RWPE1 (cell line): ENCODE measurements at places on chromosomes 2 and 18.

GRCh38 chr2:230809677-230810251 lies 55.0 kb upstream of the ITM2C start:
- DNase-seq, result no peak

DNA sequence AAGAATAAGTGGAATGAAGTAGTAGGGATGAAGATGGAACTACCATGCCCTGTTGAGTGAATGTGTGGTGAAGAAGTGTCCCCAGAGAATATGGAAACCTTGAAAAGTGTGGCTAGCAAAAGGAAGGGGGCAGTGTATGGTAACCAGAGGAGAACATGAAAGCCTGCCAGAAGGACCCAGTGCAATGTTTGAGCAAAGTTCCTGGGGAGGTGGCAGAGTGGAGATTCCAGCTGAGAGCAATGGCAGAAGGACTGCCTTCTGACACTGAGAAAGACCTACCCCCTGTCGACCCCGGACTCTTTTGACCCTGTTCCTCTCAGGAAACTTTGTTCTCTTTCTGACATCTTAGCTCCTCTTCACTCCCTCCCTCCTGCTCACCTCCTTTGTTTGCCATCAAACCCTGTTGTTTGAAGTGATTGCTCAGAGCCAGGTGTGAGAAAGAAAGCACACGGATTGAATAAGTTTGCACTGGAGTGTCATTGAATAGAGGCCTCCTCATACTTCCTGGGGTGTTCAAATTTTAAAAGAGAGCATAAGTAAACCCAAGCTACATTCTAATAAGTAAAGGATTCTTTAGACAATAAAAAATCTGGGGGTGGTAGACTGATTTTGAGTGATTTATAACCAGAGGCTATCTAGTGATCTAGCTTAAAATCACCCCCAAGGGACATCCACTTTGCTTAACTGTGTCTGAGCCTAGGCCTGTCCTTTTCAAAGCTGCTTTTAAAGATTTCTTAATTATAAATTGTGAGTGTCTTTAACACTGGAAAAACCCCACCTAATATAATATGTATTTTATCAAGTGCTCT lies 57.1 kb downstream of the TRIB2 start:
- DNase-seq, result no peak

DNA sequence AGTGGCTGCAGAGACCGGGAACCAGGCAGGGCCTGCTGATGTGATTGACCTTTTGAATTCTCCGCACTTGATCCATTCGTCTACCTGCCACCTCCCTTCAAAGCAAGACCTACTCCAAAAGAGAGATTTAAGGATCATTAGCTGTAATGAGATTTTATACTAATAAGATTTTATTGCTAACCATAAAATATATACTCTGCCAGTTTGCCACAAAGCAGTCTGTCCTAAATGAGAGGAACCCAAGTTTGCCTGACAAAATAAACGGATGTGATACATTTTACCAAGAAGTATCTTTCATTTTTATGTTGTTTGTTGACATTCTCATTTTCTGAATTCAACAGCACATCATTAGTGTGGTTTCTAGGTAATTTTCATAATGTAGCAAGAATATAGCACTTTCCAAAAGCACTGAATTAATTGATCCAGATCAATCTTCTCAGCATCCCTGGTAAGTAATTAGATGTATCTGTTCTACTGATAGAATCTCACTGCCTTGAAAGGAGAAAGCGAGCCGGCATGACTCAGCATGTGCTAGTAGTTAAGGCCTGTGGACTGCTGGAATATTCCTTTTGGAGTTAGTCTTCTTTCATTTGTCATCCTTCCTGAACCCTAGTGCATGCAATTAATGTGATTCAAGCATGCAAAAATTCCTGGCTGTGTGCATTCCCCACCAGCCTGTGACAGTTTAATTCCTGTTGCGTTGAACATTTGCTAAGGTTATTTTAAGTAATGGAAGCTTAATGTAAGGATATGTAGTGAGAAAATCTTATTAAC lies 128.5 kb downstream of the ARL6IP6 start:
- no peak for DNase-seq

GRCh38 chr2:236949089-236949905 lies 136.4 kb upstream of the COPS8 start:
- no peak for DNase-seq

DNA sequence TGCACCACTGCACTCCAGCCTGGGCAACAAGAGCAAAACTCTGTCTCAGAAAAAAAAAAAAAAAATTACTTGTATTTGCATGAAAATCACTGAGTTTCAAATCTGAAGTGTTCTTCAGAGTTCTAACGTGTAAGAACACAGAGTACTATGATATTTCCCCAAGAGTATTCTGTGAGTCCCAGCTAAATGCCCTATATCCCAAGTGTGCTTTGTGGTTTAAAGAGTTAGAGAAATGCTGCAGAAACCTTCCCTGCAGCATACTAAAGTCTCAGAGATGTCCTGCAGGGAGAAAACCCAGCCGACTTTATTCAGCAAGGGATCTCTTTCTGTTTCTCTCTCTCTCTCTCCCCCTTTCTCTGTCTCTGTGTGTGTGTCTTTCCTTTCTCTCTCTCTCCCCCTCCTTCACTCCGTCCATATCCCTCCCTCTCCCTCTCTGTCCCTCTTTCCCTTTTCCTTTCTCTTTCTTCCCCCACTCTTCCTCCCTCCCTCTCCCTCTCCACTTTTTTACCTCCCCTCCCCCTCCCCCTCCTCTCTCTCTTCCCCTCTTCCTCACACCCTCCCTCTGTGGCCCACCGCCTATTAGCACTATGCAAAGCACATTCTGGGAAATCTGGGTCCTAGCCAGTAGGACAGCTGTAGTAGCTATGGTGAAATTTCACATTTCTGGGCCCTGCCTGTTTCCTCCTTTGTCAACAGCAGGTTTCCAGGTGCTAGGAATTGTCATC lies 54.2 kb downstream of the ACTR2 start:
- no peak for DNase-seq

DNA sequence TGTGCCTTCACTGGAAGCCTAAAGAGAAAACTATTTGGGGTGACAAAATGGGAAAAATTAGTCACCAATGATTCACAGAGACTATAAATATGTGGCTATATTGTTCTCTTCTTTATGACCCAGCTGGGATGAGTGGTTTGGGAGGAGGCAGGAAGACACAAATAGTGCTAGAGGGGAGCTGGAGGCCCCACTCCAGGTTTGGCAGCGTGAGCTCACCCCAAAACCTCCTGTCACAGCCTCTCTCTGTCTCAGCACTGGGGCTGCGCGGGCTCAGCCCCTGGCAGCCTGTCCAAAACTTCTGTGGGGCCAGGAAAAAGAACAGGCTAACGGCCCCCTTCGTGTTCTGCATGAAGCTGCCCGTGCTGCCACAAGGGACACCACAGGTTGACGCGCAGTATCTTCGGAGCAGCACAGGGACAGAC lies 73.2 kb upstream of the LCLAT1 start:
- DNase-seq, result peak; percentile 39

GRCh38 chr2:121764681-121765228 lies 9.3 kb downstream of the TSN start:
- no peak for DNase-seq

- DNase-seq, result peak; percentile 43
Measured at GRCh38 chr18:59900222-59901128, 679 bp downstream of the PMAIP1 start.

DNA sequence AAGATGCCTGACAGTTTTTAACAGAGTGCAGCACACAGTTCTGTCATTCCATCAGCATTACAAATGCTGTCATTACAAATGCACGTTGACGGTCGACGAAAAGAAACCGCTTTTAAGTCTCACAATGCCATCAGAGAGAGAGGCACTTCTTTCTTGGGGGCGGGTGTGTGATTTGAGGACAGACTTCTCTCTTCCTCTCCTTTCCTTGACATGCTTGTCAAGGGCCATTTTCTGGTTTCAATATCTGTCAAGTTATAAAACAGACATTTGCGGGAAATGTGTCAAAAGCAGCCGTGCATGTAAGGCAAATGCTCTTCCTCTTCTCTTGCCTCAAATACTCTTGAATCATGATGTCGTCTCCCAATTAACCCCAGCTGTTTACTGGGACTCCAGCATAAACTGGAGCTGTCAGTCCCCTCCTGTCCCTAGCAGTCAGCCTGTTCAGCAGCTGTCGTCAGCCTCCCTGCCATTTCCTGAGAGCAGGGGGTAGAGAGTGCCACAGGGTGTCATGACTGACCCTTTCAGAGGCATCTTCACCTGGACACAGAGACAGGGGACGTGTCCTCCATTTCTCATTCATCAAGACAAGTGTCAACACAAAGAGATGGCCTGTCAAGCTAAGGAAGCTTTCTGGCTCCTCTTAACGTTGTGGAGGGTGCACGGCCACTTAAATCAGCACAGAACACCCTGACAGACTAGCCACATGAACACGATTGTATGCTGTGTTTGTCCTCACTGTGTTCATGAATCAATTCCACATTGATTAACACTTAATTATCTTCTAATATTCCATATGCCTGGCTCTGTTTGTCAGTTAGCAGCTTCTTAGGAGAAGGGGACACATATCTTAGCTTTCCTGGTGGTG lies 305.4 kb upstream of the RAB6C start:
- DNase-seq, result no peak

DNA sequence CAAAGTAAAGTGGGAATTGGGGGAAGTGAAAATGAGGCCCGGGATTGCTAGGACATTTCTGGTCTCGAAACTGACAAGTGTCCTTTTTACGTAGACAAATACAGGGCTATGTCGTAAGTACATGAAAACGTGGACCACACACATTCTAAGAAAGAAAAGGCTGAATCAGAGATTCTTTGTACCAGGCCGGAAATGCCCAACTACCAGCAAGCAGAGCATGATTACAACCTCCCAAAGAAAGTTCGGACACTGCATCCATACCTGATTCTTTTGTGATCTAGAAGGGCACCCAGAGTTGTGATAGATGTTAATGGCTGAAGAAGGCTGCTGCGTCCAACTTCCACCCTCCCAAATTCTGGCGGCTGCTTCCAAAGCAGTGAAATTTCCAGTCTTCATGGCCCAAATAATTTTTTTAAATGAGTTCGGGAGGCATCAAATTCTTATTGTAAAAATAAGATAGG lies 1.7 kb downstream of the RBMS1 start:
- DNase-seq, result peak; percentile 20

DNA sequence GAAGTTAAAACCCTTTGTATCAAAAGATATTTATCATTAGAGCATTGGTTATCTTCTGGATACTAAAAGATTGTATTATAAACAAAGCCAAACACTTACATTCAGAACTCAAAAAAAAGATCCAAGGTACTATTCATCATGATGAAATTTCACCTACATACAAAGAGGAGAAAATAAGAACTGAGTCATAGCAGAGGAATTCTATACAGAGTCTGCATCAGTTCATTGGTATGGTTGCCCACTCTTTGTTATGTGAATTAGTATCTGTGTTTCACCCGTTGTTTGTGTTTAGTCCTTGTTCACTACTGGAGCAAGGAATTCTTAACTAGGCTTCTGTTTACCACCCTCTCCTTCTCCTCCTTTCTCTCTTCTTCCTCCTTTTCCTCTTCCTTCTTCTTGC lies 157.9 kb downstream of the LNPK start:
- peak; percentile 78 for DNase-seq

GRCh38 chr18:24536326-24536725 lies 75.9 kb downstream of the HRH4 start:
- no peak for DNase-seq
